ENCODE measurements at places on chromosomes 1 and 21.

- no peak for DNase-seq
Observed at GRCh38 chr1:230145953-230146476, 79.0 kb downstream of the GALNT2 start.

GRCh38 chr1:40057310-40058030 lies 16.9 kb downstream of the CAP1 start:
- no peak for DNase-seq

GRCh38 chr1:40507973-40508372 lies 594 bp upstream of the EXO5 start:
- DNase-seq = no peak

DNA sequence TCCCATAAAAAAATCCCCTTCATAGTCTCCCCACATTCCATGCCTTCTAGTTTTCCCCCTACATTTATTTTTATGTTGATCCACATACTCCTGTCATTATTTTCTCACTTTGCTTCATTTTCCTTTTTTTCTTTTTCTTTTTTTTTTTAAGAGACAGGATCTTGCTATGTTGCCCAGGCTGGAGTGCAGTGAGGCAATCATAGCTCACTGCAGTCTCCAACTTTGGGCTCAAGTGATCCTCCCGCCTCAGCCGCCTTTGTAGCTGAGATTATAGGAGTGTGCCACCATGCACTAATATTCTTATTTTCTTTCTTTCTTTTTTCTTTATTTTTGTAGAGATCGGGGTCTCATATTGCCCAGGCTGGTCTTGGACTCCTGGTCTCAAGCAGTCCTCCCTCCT lies 7.8 kb downstream of the RNF2 start:
- DNase-seq = no peak

DNA sequence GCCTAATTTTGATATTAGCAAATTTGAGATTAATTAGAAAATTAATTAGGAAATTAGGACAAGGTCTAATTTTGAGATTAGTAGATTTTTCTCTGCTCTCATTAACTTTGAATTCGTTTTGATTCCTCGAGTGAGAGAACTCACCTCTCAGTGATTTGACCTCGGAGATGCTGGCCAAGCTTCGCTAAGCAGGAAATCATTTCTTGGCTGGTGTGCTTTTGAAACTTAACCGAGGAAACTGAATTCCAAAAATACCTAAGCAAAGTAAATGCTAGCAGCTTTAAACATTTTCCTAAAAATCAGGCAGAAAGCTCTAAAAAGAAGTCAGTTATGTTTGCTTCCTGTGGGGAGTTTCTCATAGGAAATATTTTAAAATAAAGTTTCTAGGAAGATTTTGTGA lies 34.9 kb downstream of the CDC14A start:
- no peak for DNase-seq

DNA sequence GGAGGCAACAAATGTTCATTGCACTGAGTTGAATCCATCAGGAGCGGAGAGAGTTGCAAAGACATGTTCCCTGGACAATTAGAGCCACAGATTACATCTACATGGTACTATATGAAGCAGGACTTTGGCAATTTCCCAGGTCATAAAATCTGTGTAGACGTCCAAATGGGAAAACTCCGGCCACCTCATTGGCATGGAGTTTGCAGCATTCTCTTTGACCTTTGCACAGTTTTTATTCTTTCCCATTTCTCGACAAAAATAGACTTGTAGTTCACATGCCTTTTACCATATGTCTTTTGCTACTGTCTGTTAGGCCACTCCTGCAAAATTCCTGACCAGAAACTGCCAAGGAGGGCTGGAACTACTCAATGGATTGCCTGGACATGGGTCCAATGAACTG lies 48.2 kb downstream of the UBE2T start:
- DNase-seq = no peak

DNA sequence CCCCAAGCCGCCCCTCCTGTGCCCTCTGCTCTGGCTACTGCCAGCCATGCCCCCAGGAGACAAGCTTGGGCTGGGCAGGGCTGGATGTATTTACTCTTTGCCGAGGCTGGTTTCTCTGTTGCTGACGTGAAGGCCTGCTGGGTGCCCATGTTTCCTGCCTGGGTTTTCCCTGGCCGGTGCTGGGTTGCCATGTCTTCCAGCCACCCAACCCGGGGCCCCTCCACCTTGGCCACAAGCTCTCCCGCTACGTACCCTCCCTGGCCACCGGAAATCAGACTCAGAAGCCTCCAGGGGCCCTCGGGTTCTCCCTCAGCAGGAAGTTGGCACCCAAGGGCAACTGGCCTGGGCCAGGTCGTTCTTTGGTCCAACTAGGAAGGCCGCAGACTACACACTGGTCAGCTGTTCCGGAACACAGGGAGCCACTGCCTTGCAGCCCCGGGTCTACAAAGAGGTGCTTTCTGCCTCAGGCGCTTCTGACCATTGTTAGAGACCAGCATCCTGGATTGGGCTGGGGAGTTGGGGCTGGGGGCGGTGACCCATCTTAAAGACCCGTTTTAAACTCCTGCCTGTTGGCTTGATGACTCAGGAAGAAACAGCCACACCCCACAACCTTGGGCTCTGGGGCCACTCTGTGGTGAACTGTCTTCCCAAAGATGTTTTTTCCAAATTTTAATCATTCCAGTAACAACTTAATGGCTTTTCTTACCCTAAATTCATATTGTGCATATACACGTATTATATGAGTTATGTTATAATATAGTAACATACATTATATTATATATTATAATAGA lies 71.2 kb upstream of the RUNX3 start:
- no peak for DNase-seq

All from HTR-8/SVneo (cell line).